NCI-H774 (cell line): ENCODE measurements at places on chromosomes 13 and 19.

DNA sequence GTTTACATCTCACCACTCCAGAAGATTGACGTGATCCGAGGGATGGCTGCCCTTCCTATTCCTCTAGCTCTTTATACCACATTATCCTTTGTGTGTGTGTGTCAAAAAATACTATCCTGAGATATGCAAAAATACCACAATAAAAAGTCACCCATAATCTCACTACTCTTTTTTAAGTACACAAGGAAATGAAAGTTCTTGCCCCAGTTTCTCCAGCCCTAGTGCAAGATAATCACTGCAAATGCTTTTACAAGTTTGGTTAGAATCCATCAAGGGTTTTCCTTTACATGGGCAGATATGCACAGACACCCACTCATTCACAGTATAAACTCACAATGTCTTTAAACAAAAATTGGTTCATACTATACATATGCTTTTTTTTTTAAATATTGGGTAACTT lies 89.3 kb downstream of the DIAPH3 start:
- no peak for DNase-seq

GRCh38 chr13:92488249-92488852 lies 738.3 kb upstream of the GPC6 start:
- no peak for DNase-seq

GRCh38 chr19:48970923-48971395 lies 5.8 kb downstream of the FTL start:
- DNase-seq, result peak; percentile 11

DNA sequence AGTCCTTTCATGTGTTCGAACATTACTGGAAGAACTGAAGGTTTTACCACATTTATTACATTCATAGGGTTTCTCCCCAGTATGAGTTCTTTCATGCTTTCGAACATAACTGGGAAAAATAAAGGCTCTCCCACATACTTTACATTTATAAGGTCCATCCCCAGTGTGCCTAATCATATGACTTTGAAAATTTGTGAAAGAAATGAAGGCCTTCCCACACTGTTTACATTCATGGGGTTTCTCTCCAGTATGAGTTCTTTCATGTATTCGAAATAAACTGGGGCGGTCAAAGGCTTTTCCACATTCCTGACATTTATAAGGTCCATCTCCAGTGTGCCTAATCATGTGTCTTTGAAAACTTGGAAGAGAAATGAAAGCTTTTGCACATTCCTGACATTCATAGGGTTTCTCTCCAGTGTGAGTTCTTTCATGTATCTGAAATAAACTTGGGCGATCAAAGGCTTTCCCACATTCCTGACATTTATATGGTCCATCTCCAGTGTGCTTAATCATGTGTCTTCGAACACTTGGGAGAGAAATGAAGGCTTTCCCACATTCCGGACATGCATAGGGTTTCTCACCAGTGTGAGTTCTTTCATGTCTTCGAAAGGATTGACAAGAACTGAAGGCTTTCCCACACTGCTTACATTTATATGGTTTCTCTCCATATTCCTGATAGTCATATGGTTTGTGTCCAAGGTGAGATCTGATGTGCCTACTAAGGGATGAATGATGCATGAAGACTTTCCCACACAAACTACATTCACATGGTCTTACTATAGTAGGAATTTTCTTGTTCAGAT lies 24.0 kb downstream of the ZNF564 start:
- DNase-seq, result no peak

- no peak for DNase-seq
Observed at GRCh38 chr19:2288818-2289713, 7.1 kb upstream of the PEAK3 start.

DNA sequence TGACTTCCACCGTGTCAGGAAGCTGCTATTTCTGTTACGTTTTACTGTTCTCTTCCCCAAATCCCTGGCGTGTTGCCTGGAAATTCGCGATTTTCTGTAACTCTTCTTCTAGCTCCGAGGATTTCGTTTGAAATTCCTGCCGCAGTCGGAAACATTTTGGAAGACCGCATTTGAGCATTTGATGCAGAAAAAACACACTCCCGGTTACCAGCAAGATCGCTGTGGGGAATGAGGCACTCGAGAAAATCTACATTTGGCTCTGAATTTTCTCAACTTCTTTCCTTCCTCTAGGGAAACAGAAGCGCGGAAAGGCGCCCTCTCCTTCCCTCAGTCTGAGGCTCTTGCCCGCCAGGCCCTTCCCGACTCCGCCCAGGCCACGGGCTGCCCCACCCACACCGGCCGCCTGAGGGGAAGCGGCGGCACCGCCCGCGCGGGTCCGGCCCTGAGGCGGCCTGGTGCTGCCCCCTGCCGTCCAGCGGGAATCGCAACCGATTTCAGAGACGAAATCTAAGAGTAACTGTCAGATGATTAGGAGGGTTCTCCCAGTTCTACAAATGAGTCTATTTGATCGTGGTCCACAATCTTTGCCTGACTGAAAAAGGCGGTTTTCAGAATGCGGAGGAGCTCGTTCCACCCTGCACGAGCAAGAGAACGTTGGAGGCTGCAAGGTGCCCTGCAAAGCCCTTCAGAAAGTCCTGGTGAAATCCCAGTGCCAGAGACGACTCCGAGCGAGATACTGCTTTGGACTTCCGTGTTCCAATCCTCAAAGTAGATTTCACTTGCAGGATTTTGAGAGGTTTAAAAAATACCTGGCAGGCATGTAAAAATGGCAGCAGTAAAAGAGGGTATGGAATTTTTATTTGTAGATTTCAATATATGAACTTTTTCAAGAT lies 18.4 kb upstream of the TUBGCP3 start:
- peak; percentile 99 for DNase-seq

GRCh38 chr19:49790866-49791265 lies 22.2 kb downstream of the FUZ start:
- no peak for DNase-seq

- no peak for DNase-seq
Observed at GRCh38 chr13:47134939-47135489, 238.2 kb upstream of the HTR2A start.

DNA sequence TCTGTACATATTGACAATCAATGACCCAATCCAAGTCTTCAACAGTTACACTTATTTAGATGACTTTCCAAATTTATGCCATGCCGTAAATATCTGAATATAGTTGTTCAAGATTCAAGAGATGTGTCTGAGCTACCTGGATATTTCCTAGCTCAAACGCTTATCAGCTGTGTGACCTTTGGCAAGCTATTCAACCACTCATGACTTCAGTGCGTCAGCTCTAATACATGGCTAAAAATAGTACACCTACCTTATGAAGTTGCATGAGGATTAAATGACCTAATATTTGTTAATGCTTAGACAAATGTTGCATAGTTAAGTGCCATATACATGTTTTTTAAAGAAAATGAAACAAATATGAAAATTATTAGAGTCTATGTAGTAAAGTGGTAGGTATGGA lies 704.1 kb downstream of the OLFM4 start:
- no peak for DNase-seq

DNA sequence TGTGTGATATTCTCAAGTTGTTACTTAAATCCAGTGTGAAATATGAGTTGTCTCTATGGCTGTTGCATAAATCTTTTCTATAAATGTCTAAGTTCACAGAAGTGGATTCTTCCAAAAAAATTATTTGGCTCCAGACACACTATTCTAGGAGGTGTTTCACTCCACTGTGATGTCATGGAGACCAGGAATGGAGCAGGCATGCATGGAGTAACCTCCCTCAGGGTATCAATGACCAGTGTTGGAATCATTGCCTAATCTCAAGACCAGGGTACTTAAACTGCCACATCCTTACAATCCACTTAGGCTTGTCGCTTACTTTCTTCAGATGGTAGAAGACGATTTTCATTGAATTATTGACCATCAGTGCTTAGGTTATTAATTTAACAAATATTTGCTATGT lies 55.4 kb downstream of the LRRC63 start:
- DNase-seq, result no peak

DNA sequence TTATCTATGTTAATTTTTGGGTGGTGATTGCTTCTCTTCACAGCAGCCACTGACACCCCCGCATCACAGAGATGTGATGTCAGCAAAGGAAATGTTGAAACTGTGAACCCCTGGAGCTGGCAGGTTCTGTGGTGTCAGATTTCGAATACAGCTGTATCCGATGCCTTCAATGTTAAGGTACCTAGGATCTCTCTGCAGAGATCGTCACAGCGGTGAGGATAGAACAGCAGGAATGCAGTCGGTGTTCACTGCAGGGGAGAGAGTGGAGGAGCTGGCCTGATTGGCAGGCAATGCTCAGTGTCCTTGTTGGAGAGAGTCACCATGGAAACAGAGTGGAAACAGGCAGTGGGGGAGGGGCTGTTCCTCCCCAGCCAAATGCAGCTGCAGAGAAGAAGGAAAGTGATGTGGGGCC lies 79.5 kb upstream of the ZNF835 start:
- peak; percentile 24 for DNase-seq
